Skeletal muscle tissue (tissue), 5 donors: ENCODE measurements at places on chromosomes 12 and 14. TPM values are rescaled to one million over a fixed set of nuclear protein-coding genes. Genes with fewer than 3 reads are reported as not detected.

The TSPAN19 gene
- not detected for total RNA-seq

The MUCL1 gene
- total RNA-seq, result not detected

The MYF5 gene
- total RNA-seq, result 28.2 TPM

The SPIC gene
- total RNA-seq, result not detected

The SLC35F4 gene
- not detected for total RNA-seq
